ENCODE measurements at places on chromosomes 11 and 22. TPM values are rescaled to one million over a fixed set of nuclear protein-coding genes. Genes with fewer than 3 reads are reported as not detected.

Gene TMEM123
- 87.6 TPM for total RNA-seq

Gene MOV10L1
- 14.8 TPM for total RNA-seq

Gene BAIAP2L2
- total RNA-seq: under 0.01 TPM

Gene MICALL1
- 23.2 TPM for total RNA-seq

Gene HSPB2
- 0.14 TPM for total RNA-seq

Data from smooth muscle cell of the umbilical artery (primary cell).